SK-MEL-5 (cell line): ENCODE measurements at places on chromosomes 7 and 10. TPM values are rescaled to one million over a fixed set of nuclear protein-coding genes. Genes with fewer than 3 reads are reported as not detected.

The HTRA1 gene
- 113 and 119 TPM in 2 replicates for total RNA-seq

The BTBD16 gene
- total RNA-seq = 0.51 TPM in 1 of 2 replicates, not detected in the other

DNA sequence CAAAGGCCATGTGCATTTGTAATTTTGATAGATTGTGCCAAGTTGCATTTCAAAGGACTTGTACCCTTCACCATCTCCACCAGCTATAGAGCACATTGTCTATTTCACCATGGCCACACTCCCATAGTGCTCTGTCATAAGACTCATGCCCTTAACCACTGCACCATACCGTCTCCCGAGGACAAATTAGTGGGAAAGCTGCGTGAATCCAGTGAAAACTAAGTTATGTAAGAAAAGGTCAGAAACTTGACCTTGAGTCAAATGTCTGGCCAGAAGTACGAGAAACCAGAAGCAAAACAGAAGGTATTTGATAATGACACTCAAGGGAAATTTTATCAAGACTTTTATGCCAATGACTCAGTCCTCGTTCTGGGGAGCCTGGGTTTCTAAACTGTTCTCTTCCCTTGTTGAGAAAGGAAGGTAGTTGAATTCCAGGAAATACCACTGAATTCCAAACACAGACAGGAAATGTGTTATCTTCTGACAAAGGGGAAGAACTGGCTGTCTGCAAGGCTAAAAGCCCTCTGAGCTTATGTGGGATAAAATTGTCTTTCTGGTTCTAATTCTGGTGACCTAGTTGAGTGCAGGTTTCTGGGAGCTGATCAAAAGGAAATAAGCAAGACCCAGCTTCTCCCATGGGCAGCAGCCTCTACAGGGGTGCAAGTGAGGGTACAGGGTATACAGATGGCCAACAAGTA, 49.7 kb downstream of the CDK1 start:
- DNase-seq = no peak

The BRI3 gene
- total RNA-seq = 126 and 184 TPM in 2 replicates

DNA sequence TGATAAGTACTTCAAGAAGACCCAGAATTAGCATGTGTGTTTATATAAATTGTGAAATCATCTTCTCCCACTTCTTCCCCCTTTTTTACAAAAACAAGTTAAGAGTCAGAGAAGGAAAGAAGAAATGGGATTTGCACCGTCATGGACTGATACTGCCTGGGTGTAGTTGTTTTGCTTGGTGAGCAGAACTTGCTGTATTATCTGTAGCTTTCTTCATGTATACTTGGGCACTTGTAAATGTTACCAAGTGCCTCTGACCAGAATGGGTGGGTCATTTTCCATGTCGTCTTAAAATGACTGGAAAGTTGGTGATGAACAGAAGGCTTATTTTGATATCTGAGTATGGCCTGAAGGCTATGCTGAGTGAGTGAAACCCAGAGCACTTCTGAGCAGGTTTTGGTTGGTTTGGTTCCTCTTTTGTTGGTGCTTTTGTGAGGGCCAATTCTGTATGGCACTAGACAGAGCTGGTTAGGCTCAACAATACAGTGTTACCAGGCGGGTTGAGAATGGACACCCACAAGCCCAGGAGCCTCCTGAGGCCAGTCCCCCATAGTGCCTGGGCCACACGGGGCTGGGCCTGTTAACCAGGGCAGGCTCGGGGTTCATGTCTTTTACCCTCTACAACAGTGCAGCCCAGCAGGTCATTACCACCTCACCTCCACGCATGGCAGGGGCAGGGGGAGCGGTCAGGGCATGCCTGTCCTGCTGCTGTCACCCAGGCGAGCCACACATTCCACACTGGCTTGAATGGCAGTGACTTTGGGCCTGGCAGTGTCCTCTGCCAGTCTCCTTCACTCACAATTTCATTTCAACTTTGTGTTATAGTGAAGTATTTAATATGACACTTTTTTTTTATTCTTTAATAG, 115.1 kb downstream of the CCNY start:
- DNase-seq = peak; percentile 7

- peak; percentile 26 for DNase-seq
Measured at GRCh38 chr7:117338020-117338419, 15.2 kb upstream of the WNT2 start.

The HSPA12A gene
- 10.4 and 12.5 TPM in 2 replicates for total RNA-seq

DNA sequence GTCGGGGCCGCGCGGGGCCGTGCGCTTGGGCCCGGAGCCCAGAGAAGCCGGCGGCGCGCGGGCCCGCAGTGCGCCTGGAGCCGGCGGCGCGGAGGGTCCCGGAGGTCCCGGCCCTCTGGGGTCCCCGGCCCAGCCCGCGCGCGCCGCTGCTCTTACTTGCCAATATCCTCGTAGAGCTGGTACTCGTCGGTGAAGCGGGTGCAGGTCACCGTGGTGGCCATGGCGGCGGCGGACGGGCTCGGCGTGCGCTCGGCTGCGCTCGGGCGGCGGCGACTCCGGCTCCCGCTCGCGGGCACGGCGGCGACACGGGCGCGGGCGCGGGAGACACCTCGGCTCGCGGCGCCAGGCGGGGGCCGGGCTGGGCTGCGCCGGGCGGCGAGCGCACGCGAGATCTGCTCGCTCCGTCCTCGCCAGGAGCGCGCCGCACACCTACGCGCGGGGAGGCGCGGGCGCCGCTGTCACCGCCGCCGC, at the start of gene CAMK2B:
TSS of gene CAMK2B (minus strand) at position 394 of the 471 bp plus-strand sequence. CDS start at position 221, 173 bp downstream.
- DNase-seq = no peak

DNA sequence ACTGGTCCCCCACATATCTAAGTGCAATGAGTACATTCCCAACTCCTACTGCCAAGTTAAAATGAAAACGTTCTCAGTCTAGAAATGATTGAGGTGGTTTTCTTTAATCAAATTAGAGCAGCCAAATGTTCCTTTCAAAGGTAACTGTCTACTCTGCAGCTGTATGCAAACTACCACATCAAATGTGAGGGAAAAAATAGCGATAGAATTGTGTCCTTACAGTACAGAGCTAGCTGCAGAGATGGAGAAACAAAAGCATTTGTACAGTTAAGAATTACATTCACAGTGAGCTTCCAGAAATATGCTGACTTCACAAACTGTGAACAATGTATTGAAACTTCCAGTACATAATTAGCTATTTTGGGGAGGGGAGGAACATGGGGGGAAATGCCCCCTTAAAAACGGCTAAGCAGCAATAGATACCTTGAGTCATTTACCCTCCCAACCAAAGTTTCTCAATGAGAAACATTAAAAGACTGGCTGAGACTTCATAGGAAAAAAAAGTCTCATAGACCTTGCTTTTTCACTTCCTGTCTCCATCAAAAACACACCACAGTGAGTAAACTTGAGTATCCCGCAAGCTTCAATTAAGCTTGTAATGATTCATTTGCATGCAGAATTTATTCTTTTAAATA, 22.9 kb downstream of the CDK6 start:
- DNase-seq = no peak

GRCh38 chr10:128476845-128477244, 350.6 kb upstream of the MKI67 start:
- no peak for DNase-seq

DNA sequence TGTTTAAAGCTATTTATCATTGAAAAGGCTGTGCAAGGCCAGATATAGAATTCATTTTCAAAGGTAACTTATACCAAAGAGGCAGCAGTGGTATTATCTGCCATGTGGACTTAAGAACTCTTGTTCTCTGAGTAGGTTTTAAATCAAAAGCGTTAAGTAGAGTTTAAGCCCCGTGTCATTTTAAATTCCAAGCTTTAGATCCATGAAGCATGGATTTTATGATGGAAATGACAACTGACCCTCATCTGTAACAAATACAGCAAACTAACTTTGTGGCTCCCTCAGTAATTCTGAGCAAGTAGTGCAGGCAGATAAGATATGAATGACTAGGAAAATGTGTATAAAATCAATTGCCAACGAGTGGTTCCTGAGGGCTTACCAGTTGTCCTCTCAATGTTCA, 247.0 kb downstream of the WDR11 start:
- DNase-seq = no peak

The SERPINE1 gene
- 0.27 TPM in 1 of 2 replicates, not detected in the other for total RNA-seq

DNA sequence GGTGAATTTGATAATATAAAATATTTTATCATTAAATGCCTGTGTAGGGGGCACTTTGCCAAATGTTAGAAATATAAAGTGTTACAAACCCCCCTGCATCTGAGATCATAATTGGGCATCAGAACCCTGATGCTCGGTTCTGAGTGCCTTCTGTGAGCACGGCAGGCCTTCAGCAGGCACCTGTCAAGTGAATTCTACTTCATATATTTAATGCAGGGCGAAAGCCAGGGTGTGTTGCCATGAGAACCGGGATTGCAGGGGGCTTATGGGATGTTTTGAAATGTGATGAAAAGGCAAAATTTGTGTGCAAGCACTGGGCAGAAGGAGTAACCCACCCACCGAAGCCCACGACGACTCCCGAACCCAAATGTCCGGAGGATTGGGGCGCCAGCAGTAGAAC, 57.2 kb downstream of the MRC1 start:
- no peak for DNase-seq

DNA sequence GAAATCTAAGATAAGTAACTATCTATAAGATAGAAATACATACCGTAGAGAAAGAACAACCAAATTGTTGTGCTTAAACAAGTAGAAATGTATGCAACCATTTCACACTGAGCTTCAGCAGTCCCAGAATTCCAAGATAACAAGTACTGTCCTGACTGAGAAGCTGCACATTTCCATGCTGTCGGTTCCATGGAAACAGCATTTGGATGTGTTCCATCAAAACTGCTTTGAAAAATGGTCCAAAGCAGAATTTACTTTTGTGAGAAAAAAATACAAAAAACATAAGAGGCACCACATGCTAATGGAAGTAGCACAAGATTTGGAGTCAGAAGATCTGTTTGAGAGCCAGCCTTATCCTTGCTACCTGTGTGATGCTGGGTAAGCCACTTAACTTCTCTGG, 92.6 kb downstream of the MTERF1 start:
- no peak for DNase-seq

DNA sequence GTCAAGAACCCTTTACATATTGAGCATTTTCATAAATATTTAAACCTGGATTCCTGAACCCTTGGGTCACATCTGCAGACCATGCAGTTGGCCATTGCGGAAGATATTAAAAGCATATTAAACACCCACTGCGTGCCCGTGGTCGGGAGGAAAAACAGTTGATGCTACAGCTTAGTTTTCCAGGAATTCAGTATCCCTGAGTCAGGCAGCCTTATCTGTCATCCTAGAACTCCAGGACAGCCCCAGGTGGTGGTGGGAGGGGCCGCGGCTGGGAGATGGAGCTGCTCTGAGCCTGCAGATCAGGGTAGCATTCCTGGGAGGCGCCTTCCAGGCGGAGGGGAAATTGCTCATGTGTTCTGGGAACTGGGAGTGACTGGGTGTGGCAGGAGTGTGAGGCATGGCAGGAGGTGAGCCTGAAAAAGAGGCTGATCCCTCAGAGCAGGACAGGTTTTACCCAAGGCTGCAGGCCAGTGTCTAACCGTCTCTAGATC, 222.9 kb upstream of the SH2B2 start:
- no peak for DNase-seq

DNA sequence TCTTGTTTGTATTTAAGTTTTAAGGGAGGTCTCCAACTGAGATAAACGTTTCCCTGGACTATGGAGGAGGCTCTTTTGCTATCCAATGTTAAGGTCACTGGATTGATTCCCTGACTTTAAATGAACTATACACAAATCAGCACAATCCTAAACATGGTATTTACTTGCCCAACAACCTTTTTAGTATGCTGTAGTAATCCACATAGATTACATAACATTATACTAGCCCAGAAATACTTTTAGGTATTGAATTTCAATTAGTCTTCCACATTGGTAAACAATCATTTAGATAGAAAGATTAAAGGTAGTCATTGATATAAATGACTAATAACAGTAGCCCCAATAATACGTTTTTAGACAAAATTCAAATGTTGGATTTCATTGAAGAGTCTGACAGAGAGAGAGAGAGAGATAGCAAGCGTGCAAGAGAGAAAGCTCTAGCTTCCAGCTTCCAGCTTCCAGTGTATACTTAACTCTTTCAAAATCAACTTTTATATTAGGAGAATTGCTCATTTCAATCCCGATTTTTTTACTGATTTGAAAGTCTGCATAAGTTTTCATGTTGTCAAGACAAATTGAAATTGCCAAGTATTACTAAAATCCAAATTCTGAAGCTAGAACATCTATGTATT, 155.8 kb downstream of the DOCK4 start:
- no peak for DNase-seq

- DNase-seq = peak; percentile 29
Measured at GRCh38 chr7:74083928-74084721, 521 bp downstream of the LIMK1 start.

The ASB10 gene
- not detected in 2 replicates for total RNA-seq

GRCh38 chr10:5428133-5428532, 15.8 kb downstream of the NET1 start:
- DNase-seq = no peak

DNA sequence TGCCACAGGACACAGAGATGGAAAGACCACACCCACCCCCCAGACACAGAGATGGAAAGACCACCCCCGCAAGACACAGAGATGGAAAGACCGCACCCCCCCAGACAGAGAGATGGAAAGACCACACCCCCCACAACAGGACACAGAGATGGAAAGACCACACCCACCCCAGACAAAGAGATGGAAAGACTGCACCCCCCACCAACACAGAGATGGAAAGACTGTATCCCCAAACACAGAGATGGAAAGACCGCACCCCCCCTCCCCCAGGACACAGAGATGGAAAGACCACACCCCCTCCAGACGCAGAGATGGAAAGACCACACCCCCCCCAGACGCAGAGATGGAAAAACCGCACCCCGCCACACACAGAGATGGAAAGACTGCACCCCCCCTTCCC, 8.0 kb downstream of the ZNF511 start:
- DNase-seq = no peak

DNA sequence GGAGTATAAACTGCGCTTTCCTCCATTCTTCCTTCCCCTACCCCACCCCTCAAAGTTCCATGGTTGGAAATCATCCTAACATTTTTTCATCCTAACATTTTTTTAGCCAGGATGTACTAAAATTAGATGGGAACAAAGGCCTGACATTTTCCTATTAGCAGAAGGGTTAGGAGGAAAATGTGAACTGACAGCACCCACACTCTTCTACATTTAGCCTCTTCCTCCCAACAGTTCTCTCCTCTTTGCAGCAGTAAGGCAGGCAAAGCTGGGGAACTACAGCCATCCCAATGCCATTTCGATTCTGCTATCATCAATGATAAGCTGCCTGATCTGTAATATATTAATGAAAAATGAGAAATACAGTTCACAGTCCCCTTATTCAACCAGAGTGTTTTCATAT, 11.4 kb upstream of the FAM53B start:
- no peak for DNase-seq

The PTF1A gene
- total RNA-seq = not detected in 2 replicates

DNA sequence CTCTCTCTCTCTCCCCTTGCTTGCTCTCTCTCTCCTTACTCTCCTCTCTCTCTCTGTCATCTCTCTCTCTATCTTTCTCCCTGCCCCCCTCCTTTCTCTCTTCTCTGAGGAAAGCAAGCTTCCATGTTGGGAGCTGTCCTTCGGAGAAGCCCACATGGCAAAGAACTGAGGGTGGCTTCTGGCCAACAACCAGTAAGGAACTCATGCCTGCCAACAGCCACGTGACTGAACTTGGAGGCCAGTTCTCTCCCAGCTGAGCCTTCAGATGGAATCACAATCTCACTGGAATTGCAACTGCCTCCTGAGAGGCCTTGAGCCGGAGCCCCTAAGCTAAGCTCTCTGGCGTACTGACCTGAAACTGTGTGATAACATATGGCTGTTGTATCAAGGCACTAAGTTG, 12.0 kb upstream of the DHTKD1 start:
- peak; percentile 15 for DNase-seq

GRCh38 chr10:36023939-36024338, 381.8 kb upstream of the FZD8 start:
- DNase-seq = peak; percentile 6

GRCh38 chr7:7931626-7932025, 37.0 kb upstream of the GLCCI1 start:
- no peak for DNase-seq

The LRIT1 gene
- total RNA-seq = not detected in 2 replicates

The SYCE1 gene
- not detected in 2 replicates for total RNA-seq

The CYP26C1 gene
- total RNA-seq = not detected in 2 replicates
